ENCODE measurements at places on chromosomes 4 and X.

DNA sequence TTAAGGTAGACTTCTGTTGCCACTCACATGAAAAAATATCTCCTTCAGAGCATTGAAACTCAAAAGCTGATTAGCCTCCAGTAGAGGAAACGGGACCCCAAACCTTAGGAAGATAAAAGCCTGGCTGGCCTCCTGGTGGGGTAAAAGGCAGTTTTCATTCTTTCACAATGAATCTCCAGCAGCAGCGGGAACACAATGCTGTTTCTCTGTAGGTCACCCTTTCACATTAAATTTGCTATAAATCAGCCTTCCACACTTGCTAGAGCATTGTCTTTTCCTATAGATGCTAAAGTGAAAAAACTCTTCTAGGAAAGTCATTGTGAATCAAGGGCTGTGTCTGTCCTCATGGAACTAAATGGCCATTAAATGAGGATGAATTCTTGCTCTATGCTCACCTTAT is 207.3 kb upstream of the MAGEB2 start:
- DNase-seq: no peak

- no peak for DNase-seq
These were observed 56.6 kb upstream of the FAM47B start for GRCh38 chrX:34886011-34886410.

DNA sequence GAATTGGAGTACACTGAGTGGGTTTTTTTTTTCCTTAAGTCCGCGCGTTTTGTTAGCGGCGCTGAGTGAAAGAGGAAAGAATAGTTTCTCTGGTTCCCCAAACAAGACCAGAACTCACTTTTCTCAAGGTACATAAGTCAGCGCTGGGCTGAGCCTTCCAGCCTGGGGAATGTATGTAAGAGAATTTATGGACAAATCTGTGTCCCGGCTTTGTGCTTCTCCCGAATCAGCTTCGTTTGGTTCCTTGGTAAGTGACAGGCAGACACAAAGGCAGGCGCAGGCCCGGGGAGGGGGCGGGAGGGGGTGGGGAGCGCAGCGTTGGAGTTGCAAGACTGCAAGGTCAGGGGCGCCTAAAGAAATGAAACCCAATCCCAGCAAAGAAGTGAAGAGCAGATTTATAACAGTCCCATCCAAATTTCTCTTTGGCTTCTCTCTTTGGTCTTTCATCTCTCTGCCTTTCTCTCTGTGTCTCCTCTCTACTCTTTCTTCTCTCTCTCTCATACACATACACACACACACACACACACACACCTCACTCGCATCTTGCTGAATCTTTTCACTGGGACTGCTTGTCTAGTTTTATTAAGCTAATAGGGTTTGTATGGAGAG is 981 bp downstream of the TET2 start:
- DNase-seq: no peak

GRCh38 chrX:115372152-115372551 is 82.6 kb downstream of the LUZP4 start:
- no peak for DNase-seq

GRCh38 chrX:11341274-11342201 is 48.3 kb downstream of the AMELX start:
- no peak for DNase-seq

DNA sequence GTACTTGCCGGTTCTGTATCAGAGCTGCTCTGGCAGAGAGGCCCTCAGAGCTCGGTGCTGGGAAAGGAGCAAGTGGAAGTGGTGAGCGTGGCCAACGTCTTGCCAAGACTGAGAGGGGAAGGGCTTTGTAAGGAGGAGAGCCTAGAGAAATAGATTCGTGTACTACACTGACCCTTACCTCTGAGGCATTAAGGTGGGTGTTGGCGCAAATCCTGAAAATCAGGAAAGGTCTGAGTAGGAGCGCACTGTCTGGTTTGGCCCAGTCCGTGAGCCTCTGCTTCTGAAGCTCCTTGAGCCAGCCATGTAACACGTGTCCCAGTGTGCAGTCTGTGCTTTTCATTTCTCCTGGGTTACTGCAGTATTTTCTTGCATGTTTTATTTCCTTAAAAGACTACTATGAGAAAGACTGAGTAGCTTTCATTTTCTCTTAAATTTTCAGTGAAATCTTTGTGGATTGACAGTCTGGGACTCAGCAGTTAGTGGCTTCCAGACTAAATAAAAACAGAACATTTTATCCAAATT is 140.5 kb downstream of the SOWAHB start:
- no peak for DNase-seq

DNA sequence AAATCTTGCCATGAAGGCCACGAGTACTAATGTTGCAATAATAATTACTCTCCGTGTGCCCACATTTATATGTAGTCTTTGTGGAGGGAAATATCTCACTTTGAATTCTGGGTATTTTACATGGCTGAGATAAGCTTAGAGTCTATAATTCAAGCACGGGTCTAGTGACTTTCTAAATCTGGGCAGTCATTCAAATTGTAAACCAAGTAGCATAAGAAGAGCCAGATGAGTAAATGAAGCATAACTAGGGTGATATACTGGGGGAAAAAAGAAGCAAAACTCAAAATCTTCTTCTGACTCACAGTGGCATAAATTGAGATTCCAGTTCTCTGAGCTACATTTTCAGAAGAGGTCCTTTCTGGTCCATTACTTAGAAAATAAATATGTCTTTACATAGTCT is 53.0 kb downstream of the MAPK10 start:
- no peak for DNase-seq

GRCh38 chr4:55038176-55038890 is 87.1 kb downstream of the KDR start:
- DNase-seq: no peak

DNA sequence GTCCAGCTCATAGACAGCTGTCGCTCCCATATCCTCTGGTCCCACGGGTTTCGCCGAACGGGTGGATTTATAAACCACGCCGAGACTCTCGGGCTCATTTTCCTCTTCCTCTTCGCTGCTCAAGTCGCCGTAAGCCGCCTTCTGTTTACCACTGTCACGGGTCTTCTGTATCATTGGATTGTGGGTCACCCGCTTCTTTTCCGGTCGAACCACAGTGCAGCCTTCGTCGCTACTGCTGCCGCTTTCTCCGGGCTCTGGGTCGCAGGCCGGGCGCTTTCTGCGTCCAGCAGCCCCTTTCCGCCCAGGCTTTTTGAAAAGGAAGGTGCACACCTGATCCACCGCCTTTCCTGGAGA is 311 bp downstream of the RNF113A start:
- no peak for DNase-seq

DNA sequence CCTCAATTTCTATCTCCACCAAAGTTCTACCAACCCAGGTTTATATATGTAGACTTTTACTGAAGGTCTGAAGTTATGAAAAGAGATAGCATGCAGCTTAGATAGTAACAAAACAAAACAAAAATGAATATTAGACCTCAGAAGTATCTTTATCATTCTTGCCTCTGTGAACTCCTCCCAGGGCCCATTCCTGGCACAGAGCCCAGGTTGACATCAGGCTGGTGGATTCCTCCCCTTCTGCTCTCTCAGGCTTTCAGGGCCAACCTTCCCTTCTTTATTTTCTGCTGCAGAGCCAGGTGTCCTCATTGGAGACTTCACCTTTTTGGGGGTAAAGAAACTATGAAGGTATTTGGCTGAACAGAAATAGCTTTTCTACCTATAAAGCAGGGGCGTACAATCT is 112.8 kb upstream of the PITX2 start:
- no peak for DNase-seq

DNA sequence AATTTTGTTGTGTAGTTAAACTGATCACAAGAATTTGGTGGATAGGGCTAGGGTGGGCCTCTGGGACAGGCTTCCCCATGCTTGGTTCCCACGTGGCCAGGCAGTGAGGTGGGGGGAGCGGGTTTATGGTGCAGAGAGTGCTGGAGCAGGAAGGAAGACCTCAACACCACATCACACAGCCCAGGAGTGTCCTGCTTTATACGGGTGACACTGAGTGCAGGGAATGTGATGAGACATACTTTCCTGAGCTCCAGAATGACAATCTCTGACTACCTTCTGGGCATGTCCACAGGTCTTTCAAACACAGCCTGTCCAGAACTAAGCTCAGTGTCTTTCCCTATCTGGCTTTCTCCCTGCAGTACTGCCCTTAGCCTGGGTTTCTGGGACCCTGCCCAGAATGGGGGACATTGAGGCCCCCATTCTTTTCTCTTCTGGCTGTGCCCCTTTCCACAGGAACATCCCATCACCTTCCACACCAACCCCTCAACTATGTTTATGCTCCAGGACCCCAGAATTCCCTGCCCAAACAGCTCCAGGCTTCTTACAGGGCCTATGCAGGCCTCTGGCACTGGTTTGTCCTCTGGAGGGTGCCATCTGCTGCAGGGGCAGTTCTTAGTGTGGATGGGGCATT is 36.5 kb upstream of the RASL11B start:
- no peak for DNase-seq

DNA sequence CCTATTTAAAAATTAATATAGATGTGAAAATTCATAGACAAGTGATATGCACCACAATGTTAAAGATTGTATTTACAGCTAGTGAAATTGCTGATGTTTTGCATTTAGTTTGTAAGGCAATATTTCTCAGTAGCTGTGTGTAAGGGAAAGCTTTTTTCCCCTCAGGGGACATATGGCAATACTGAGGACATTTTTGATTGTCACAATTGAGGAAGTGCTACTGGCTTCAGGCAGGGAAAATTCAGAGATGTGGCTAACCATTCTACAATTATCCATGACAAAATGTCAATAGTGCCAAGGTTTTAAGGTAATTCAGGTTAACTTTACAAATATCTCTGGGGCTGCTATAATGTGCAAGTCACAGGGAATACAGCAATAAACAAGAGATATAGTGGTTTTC is 66.1 kb upstream of the IL15 start:
- DNase-seq: no peak

DNA sequence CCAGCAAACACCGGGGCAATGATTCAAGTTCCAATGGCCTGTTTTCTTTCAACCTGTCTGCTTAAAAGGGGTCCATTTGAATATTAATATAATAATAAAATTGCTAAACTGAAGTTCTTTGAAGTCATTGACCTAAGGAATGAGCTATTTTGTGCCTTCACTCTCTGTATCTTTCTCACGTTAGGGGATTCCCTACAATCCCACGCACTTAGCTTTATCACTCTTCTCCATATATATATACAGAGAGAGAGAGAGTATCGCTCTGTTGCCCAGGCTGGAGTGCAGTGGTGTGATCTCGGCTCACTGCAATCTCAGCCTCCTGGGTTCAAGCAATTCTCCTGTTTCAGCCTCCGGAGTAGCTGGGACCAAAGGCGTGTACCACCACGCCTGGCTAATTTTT is 83.9 kb upstream of the NWD2 start:
- no peak for DNase-seq

DNA sequence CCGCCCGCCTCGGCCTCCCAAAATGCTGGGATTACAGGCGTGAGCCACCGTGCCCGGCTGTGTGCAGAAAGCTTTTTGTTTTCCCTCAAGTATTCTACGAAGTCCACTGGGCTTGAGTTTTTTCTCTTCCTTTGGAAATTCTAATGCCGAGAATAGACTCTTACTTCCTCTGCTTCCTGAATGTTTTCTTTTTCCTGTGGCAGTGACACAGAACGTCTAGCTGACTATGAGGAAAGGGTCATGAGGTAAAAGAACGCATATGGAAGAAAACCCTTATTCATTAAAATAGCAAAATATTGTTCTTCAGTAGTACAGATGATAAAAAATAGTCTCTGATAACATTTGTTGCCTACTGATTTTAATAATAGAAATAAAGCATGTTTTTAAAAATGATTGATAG is 4.9 kb upstream of the SLC25A4 start:
- DNase-seq: no peak

GRCh38 chr4:129641179-129641578 is 545.2 kb downstream of the C4orf33 start:
- DNase-seq: no peak

DNA sequence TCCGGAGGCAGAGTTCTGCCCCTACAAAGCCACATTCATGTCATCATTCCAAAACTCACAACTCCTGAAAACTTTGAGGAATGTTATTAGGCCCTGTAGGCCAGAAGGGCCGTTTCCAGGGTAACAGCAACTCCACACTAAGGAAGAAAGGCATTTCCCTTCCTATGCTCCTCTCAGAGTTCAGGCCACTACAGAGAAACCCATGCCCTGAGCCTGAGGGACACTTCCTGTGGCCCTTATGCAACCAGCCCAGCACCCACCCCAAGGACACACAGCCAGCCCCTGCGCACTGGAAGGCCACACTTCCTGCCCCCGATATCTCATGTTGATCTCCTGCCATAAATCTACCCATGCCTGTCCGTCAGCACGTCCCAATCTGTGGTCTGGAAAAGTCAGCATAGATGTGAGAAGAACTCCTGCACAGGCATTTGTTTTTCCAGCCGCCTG is 289.3 kb downstream of the BCOR start:
- DNase-seq: no peak

GRCh38 chr4:38109896-38110295 is 149.7 kb downstream of the PTTG2 start:
- no peak for DNase-seq

GRCh38 chr4:94577136-94577535 is 125.4 kb downstream of the PDLIM5 start:
- no peak for DNase-seq

- DNase-seq: no peak
These were observed 2.8 kb downstream of the CENPU start for GRCh38 chr4:184731056-184731455.

DNA sequence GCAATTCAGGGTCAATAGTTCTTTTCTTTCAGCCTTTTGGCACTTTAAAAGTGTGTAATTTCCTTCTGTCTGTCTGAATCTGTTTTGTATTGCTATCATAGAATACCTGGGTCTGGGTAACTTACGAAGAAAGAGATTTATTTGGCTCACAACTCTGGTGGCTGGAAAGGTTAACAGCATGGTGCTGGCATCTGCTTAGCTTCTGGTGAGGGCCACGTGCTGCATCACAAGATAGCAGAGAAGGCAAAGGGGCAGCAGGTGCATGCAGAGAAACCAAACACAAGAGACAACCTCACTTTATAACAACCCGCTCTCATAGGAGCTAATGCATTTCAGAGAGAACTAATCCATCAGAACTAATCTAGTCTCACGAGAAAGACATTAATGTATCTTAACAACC is 18.8 kb downstream of the RGN start:
- DNase-seq: no peak

- DNase-seq: no peak
These were observed 30.1 kb downstream of the RTL5 start for GRCh38 chrX:72101597-72102037.

DNA sequence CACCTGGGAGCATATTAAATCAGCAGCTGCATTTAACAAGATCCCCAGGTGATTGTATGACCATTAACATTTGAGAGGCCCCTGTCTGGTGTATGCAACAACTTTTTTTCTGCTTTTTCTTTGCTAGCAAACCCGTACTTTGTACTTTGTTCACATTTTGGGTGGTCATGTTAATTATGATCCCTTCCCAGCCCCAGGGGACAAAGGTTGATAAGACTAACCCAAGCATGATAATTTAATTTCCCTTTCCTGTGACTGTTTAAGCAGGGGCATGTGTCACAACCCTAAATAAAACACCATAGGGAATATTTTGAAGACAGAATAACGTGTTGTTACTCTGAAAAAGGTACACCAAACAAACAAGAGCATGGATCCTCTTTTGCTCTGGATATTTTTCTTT is 332.0 kb downstream of the PCDH18 start:
- DNase-seq: no peak
